HuH-7.5 (cell line): ENCODE measurements at places on chromosomes 7 and 10.
A peak's percentile ranks its signal among the peaks of the same experiment; 100 is the strongest.

DNA sequence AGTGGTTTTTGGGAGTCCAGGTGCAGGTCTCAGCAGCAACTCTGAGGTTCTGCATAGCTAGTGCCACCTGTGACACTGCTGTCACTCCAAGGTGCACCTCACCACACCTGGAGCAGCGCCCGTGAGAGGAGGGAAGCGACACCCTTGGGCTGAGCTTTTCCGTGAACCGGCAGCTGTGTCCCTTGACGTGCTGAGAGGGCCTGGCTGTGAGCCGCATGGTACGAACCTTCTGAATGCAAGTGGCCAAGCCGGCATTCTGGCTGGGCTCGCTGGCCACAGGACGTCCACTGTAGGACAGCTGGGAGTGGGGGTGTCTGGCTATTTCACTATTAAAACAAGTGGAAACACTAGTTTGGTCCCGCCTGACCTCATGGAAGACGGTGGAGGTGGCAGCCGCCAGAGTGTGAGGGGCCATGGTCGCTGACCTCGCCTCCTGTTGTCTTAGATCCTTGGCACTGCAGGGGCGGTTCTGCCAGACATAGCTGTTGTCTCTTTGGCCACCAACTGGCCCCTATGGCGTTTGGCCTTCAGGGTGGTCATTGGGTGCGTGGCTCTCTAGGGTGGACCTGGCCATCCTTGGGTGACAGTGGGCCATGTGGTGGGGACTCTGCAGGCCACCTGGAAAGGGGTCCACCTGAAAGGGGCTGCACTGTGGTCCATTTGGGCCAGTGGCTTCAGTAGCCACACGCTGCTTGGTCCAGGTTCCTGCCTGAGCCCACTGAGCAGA is 12.9 kb downstream of the INPP5A start:
- no peak for DNase-seq

GRCh38 chr7:50387351-50387750 is 62.8 kb downstream of the FIGNL1 start:
- no peak for DNase-seq

GRCh38 chr7:34165927-34166550 is 260.7 kb downstream of the BMPER start:
- peak; percentile 17 for DNase-seq

GRCh38 chr10:8352171-8353075 is 297.9 kb downstream of the GATA3 start:
- no peak for DNase-seq

- no peak for DNase-seq
Measured at GRCh38 chr10:50619882-50620281, 3.9 kb downstream of the SGMS1 start.

GRCh38 chr10:129360046-129360445 is 107.0 kb upstream of the MGMT start:
- DNase-seq: no peak

DNA sequence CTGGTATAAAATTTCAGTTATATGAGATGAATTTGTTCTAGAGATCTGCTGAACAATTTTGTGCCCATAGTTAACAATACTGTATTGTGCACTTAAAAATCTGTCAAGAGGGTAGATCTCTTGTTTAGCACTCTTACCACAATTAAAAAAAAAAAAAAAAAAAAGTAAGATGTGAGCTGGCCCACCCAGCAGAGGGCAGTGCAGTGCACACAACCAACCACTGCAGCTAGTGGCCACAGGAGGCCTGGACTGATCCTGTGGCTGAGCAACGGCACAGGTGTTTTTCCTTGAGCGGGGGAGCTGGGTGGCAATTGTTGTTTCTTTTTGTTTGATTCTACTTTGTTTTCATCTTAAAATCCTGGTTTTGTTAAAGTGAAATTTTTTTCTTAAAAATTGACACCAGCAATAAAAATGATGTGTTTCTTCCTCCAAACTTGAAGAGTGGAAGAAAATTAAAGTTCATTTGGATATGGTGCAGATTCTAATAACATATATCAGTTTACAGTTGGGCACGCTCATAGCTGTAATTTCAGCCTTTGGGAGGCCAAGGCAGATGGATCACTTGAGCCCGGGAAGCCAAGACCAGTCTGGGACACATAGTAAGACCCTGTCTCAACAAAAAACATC is 171.1 kb upstream of the TBX20 start:
- peak; percentile 70 for DNase-seq

- no peak for DNase-seq
Measured at GRCh38 chr10:103153302-103154197, 39.5 kb downstream of the NT5C2 start.
